ELF-1 (cell line): ENCODE measurements at places on chromosomes 7 and 10.

DNA sequence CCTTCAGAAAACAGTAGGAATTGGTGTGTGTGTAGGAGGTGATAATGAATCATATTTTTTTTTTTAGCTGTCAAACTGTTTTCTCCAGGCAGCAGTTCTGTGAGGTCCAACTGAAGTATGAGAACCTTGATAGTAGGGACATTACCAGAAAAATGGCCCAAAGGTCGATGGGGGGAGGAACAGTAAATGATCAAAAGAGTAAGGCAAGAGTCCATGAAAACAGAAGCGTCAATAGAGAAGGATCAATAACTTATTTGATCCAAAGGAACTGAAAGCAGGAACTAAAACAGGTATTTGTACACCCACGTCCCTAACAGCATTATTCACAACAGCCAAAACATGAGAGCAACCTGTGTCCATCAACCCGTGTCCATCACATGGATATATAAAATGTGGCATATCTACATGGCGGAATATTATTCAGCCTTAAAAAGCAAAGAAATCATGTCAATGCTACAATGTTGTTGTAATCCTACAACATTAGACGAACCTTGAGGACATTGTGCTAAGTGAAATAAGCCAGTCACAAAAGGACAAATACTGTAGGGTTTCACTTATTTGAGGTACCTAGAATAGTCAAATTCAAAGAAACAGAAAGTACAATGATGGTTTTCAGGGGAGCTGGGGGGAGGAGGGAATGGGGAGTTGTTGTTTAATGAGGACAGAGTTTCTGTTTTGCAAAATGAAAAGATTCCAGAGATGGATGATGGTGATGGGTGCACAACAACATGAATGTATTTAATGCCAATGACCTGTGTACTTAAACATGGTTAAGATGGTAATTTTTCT lies 214.0 kb upstream of the KLF14 start:
- no peak for DNase-seq

DNA sequence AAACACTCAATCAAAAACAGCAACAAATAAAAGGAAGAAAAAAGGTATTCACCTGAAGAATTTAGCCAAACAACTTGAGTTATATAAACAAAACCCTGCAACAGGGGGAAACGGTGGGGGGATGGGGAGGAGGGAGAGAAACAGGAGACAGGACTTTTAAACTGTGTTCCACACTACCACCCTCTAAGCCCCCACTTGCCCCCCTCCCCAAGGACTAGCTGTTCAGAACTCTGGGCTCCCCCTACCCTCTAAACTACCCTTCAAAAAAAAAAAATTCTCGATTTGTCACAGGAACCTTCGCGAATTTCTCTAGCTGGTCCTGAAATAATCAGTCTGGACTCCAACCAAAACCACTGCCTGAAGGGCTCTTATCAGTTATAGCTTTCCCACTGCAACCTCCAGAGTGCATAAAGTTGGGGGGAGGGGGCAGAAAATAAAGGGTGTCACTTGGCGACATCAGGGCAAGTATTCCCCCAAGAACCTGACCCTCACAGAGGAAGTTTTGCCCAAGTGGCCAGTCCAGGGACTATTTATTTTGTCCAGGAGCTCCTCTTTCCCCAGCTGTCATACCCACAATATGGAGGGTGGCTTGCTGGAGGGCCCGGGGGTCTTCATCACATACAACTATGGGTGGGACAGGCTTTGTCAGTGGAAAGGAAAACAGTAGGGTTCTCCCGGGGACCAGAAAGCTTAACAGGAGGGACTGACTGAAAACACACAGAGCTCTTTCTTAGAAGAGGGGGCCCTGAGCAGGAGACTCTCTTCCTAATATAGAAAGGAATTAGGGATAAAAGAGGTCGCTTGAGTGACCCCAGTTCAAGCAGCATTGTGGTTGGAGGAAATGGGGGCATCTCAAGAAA lies 1.3 kb downstream of the UBE2H start:
- peak; percentile 42 for DNase-seq

DNA sequence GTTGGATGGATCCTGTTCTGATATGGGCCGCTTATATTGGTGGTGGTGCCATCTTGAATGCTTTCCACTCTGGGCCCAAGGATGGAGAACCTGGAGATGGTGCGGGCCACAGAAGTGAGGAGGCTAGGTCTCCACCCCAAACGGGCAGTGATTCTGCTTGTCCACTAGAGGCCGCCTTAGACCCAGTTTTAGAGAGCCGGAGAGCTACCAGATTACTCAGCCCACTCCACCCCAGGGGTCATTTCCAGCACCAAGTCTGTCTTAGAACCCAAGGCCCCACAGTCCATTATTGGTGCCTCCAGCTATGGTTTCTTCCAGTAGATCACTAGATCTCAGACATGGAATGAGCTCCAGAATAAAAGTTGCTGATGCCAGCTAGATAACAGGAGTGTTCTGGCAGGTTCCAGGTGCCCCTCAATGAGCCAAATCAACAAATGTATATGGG lies 11.8 kb upstream of the CAMK2G start:
- peak; percentile 86 for DNase-seq

DNA sequence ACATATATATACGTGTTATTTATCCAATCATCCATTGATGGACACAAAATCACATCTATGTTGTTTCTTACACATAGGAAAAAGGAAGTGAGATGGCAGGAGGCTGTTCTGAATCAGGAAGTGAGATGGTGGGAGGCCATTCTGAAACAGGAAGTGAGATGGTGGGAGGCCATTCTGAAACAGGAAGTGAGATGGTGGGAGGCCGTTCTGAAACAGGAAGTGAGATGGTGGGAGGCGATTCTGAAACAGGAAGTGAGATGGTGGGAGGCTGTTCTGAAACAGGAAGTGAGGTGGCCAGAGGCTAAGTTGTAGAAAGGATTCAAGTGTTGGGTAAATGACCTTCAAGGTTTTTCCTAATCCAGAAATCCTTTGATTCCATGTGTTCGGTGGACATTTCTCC lies 921.5 kb downstream of the TYW1 start:
- DNase-seq, result no peak

DNA sequence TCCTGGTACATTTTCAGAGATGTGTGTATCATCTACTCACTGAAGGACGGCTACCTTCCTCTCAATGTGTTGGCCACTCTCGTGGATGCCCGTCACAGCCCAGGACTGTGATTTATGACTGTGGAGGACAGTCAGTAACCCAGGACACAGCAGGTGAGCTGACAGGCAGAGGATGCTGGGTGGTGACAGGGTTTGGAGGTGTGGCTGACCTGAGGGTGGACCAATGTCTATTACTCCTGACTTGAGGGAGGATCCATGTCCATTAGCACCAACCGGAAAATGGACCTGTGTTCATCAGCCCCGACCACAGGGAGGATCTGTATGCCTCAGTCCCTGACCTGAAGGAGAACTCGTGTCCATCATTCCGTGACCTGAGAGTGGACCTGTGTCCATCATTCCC lies 96.1 kb downstream of the ADCY1 start:
- DNase-seq, result no peak

DNA sequence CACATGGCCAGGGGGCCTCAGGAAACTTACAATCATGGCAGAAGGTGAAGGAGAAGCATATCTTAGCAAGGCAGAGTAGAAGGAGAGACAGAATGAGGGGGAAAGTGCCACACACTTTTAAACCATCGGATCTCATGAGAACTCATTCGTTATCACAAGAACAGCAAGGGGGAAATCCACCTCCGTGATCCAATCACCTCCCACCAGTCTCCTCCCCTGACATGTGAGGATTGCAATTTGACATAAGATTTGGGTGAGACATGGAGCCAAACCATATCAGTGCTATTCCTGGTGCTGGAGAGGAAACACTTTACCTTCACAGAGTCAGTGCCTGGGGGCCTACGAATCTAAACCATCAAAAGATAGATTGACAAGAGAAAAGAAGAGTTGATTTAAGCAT lies 61.8 kb downstream of the LGI1 start:
- no peak for DNase-seq

GRCh38 chr7:47601119-47601880 lies 19.4 kb upstream of the TNS3 start:
- no peak for DNase-seq

GRCh38 chr10:31829776-31830175 lies 98.9 kb downstream of the ARHGAP12 start:
- no peak for DNase-seq

DNA sequence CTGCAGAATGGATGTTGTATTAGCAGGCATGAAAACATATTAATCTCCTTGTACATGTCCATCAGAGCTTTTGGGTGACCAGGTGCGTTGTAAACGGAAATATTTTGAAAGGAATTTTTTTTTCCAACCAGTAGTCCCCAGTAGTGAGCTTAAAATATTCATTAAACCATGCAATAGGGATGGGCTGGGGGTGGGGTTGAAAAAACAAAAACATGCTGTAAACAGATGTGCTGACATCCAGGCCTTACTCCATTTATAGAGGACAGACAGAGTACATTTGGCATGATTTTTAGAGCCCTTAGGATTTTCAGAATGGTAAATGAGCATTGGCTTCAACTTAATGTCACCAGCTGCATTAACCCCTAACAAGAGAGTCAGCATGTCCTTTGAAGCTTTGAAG lies 50.2 kb downstream of the PTPN12 start:
- DNase-seq, result no peak

DNA sequence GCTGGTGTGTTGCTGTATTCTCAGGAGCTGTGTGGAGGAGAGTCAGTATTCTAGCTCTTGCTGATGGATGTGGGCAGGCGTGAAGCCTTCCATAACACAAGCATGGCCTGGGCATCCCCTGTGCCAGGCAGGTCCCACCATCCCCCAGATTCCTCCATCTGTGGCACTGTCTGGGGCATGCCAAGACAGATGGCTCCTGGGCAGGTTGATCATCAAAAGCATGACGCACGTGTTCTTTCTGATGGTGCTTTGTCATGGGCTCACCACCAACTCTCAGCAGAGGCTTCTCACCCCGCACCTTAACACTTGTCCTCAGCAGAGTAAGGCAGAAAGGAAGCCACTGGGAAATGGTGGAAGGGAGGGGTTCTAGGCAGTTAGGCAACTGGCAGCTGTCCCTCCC lies 364.3 kb downstream of the PLXNA4 start:
- DNase-seq, result no peak

- no peak for DNase-seq
Measured at GRCh38 chr10:19811540-19811939, 4.7 kb upstream of the PLXDC2 start.

GRCh38 chr7:55502858-55503440 lies 69.4 kb downstream of the VOPP1 start:
- DNase-seq, result no peak

- DNase-seq, result no peak
Measured at GRCh38 chr10:71299071-71299785, 19.8 kb upstream of the SLC29A3 start.

GRCh38 chr10:129761197-129761972 lies 202.7 kb downstream of the EBF3 start:
- no peak for DNase-seq

GRCh38 chr7:66377714-66378113 lies 172.6 kb downstream of the TPST1 start:
- no peak for DNase-seq

- DNase-seq, result no peak
Measured at GRCh38 chr7:141290973-141291372, 217.1 kb downstream of the TMEM178B start.

- DNase-seq, result no peak
Measured at GRCh38 chr10:128751851-128752250, 625.6 kb upstream of the MKI67 start.

DNA sequence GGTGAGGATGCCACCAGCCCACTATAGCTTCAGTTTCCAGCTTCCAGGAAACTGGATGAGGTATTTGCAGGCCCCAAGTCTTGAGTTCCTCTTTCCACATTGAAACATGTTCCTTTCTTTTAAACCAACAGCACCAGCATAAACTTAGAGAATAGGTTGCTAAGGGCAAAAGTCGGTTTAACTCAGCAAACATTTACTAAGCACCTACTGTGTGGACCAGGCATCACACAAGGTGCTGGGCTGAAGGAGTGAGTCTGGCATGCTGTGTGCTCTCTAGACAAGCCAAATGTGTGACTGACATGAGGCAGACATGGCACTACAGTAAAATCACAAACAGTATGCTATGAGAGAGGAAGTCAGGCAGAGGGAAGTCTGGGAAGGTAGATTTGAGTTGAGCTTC lies 11.0 kb upstream of the RASSF4 start:
- no peak for DNase-seq

DNA sequence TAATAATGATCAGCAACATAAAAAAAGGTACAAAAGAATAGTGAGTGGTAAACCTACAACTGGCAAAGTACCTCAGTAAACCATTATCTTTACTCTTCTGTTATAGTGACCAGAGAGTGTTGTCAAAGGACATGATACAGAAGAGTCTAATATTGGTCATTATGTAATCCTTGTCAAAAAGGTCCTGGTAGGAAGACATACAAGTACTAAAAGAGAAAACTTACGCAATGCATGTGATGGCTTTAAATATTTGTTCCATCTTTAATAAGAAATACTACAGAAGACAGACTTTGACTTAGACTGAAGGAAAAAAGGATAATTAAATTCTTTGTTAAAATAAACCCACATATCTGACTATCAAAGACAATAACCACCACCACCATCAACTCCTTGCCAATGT lies 6.5 kb downstream of the DOCK4 start:
- DNase-seq, result no peak
